ENCODE measurements at places on chromosomes 3 and 15. TPM values are rescaled to one million over a fixed set of nuclear protein-coding genes. Genes with fewer than 3 reads are reported as not detected.
A peak's percentile ranks its signal among the peaks of the same experiment; 100 is the strongest.

GRCh38 chr3:31968927-31969418 is 12.1 kb downstream of the OSBPL10 start:
- peak; percentile 97 for DNase-seq

- DNase-seq: no peak
Measured at GRCh38 chr3:158148218-158148617, 38.3 kb downstream of the RSRC1 start.

DNA sequence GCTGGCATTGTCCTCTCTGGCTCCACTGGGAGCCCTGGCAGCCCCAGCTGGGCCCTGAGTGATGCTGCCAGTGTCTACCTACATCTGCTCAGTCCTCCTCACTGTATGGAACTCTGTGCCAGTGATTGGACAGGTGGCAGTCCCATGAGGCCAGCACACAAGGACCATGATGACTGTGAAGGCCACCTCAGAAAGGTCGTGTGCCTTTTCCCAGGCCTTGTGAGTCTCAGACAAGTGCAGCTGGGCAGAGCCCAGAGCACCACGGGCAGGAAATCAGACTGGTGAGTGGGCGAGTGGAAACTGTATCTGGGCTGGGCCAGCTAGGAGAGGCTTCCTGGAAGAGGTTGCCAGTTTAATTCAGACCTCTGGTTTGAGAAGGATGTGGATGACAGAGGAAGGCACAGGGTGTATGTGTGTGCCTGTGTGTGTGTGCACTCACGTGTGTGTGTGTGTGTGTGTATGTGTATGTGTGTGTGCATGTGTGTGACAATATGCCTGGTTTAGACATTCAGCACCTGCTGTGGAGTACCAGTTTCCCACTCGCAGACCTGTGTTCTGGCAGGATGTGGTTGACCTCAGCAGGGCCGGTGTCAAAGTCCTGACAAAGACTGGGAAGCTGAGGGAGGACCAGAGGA is 7.0 kb downstream of the MAPKAPK3 start:
- no peak for DNase-seq

- peak; percentile 6 for DNase-seq
Measured at GRCh38 chr3:129587566-129588210, 18.8 kb downstream of the PLXND1 start.

DNA sequence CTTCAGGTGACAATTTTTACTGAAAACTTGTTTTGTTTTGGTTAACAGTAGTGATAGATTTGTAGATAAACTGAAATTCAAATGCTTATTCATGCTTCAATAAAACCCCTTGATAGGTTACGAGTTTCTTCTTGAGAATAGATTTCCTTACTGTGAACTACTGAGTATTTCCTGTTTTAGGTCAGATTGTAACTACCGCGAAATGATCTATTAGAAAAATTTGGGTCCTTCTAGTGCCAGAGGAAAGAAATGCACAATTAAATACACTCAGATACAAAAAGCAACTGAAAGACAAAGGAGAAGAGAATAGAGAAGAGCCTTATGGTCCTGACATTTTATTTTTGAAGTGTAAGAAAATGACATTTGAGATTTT is 251.7 kb upstream of the TBL1XR1 start:
- no peak for DNase-seq

- no peak for DNase-seq
Measured at GRCh38 chr15:52790941-52791751, 1.0 kb upstream of the ONECUT1 start.

The SLC2A2 gene
- not detected for total RNA-seq

DNA sequence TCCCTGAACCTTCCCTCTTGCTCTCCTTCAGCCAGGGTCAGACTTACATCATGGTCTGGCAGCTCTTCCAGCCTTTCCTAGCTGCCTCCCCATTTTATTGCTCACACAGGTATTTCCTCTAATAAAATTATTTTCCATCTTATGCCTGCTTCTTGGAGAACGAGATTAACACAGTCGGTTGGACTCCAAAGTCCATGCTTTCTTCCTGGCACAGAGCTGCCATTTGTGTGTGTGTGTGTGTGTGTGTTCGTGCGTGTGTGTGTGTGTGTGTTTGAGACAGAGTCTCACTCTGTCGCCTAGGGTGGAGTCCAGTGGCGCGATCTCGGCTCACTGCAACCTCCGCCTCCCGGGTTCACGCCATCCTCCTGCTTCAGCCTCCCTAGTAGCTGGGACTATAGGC is 15.5 kb downstream of the FSD2 start:
- DNase-seq: no peak

The GPR160 gene
- total RNA-seq: 0.90 TPM

DNA sequence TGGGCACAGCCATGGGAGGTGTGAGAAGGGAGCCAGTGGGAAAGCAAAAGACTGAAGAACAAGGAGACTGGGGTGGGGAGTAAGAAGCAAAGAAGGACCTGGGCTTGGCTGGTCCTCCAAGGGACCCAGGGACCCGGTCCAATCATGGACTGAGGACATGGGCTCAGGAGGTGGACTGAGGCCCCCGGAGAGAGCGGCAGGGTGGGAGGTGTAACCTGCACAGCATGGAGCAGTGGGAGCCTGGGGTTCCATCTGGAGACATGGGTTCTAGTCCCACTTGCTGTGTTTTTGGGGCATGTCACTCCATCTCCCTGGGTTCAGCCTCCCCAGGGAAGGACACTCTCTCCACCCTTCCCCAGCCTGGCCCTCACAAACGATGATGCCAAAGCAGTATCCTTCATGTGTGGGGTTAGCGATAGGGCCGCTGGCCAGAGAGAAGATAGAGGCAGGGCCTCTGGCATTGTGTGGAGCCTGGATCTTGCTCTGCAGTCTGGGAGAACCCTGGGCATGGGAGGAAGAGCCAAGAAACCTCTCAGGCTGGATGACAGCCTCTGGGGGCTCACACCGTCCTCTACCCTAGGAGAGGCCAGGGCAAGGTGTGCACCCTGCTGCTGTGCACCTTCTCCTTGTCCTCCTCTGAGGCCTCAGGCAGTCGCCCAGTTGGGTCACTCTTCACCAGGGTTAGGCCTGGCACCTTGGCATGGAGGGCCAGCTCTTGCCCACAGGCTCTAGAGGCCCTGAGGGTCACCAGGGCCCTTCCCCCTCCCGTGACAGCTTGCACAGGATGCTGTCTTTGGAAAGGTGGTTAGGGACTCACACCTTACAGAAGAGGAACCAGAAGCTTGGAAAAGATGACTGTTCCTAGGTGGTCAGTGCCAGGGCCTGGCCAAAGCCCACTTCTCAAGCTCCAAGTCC is 26.0 kb downstream of the FBXW12 start:
- no peak for DNase-seq

The AKAP13 gene
- total RNA-seq: 87.7 TPM

The FEZF2 gene
- not detected for total RNA-seq

DNA sequence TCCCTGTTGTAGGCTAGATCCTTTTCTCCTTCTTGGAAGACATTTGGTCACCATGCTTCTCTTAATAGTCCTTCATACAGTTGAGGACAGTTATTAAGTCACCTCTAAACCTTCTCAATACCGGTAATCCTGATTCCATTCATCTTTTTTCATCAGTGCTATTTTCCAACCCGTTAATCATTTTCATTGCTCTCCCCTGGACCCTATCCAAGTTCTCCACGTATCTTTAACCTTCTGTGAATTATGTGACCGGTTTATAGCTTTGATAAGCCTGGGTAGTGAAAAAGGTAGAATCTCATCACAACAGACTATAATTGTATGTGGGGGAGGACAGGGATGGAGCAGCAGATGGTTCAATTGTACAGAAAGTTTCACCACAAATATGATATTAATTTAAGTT is 168.5 kb downstream of the MECOM start:
- DNase-seq: no peak

GRCh38 chr3:190429681-190430080 is 20.0 kb downstream of the TMEM207 start:
- DNase-seq: no peak

- DNase-seq: no peak
Measured at GRCh38 chr3:30048431-30048830, 558.0 kb upstream of the TGFBR2 start.

- DNase-seq: peak; percentile 96
Measured at GRCh38 chr15:74038707-74039655, 43.4 kb downstream of the GOLGA6A start.

- DNase-seq: no peak
Measured at GRCh38 chr3:7190095-7190494, 329.2 kb downstream of the GRM7 start.

DNA sequence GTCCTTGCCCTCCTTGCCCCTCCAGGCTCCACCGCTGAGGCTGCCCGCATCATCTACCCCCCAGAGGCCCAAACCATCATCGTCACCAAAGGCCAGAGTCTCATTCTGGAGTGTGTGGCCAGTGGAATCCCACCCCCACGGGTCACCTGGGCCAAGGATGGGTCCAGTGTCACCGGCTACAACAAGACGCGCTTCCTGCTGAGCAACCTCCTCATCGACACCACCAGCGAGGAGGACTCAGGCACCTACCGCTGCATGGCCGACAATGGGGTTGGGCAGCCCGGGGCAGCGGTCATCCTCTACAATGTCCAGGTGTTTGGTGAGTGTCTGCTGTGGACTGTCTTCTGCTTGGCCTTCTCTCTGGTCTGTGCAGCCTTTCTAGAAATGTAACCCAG is 61.0 kb downstream of the BOC start:
- no peak for DNase-seq

DNA sequence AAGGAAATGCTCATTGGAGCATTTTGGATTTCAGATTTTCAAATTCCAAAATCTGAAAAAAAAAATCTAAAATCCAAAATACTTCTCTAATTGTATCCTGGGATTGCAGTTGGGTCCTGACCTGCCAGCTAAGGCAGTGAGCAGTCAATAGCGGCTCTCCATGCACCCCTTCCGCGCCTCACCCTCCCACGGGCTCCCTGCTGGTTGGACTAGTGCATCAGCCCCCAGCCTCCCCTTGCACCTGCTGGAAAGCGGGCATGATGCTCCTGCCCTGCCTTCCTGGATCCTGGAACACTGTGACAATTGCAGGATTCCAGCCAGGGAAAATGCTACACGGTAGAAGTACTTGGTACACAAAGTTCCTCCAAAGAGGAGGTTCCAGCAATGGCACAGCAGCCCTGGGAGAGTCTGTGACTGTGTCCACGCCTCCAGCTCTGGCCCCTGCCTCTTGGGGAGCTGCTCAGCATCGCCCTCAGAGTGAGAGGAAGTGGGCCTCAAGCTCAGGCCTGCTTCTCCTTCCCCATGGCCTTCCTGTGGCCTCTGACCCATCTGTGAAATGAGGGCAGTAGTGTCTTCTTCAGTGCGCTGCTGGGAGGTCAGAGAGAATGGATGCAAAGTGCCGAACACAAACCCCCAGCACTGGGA is 39.5 kb upstream of the CHRNB4 start:
- DNase-seq: no peak

DNA sequence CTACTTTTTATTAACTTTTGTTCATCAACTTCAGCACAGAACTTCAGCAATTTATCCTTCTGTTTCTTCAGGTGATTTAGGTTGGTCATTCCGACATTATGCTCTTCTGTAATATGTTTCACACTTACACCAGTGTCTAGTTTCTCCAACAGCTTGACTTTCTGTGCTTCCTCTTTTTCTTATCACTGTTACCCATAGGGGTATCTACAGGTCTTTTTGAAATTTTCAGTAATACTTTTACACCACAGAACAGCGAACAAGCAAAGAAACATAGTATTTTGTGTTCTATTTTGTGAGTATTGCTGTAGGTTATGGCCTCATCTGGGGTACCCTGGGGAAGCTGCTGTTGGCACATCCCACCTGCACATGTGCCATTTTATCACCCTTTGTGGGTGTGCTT is 260.7 kb downstream of the NSUN3 start:
- no peak for DNase-seq

DNA sequence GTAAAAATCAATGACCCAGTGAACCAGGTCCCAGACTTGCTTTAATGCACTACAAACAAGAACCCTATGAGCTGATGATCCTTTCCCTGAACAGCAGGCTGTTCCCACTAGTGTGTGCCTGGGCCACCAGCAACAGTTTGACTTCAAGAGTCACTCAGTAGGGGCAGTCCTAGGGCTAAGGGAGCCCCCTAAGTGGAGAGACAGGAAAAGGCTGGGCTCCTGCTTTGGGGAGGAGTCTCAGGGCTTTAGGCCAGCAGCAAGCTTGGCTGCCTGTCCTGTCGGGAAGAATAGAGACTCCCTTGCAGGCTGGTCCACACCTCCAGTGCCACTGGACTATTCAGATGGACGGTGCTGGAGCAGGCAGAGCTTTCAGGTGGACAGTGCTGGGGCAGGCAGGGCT is 29.4 kb upstream of the ADCY5 start:
- no peak for DNase-seq

- DNase-seq: no peak
Measured at GRCh38 chr15:68415501-68416157, 16.3 kb downstream of the ITGA11 start.

DNA sequence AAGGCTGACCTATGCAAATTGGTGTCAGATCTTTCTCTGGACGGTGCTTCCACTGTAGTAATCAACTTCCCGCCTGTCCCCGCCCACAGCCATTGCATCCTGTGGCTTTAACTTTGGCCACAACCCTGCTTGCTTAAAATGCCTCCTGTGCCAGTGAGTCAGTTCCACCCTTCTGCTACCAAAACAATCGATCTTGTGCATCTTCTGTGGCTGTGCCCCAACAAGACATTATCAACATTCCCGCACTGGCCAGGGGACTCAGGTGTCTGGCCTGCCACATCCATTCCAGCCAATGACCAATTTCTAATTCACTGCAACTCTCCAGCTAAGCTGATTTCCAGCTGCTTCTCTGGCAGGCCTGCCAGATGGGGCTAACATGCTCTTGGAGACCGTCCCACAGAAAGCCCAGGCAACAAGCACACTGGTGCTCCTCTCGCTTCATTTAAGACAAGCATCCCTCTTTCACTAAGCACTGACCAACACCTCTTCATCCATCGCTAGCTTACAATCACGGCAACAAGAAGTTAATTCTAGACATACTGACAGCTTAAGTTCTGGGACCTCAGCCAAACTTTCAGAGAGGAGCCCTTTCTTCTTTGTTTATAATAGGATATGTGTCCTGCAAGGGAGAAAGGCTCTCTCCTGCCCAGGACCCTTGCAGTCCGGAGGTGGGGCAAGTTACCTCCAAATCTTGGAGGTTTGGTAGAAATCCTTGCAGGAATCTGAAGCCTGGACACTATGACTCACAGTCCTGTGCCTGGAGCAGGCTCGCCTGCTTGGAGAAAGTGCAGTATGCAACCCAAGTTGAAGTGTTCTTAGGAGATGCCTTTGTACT is 6.7 kb downstream of the CA12 start:
- DNase-seq: peak; percentile 80

The C3orf49 gene
- not detected for total RNA-seq

DNA sequence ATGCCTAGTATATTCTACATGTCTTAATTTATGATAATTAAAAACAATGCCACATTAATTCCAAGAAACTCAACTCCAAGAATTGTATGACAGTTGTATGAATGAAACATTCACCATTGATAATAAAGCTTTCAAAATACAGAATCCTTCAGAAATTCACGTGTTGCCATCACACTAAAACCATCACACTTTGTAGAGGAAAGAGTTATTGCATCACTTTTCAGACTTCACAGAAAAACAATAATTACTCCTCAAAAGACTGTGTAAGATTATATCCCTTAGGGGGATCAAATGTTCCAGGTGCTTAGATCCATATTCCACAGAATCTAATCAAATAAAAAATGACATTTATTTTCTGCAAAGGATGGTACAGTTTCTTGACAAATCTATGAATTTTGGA is 85.0 kb downstream of the OSBPL10 start:
- DNase-seq: no peak
